Left lung (tissue), 14 donors: ENCODE measurements at places on chromosomes 1 and 21. TPM values are rescaled to one million over a fixed set of nuclear protein-coding genes. Genes with fewer than 3 reads are reported as not detected.

DNA sequence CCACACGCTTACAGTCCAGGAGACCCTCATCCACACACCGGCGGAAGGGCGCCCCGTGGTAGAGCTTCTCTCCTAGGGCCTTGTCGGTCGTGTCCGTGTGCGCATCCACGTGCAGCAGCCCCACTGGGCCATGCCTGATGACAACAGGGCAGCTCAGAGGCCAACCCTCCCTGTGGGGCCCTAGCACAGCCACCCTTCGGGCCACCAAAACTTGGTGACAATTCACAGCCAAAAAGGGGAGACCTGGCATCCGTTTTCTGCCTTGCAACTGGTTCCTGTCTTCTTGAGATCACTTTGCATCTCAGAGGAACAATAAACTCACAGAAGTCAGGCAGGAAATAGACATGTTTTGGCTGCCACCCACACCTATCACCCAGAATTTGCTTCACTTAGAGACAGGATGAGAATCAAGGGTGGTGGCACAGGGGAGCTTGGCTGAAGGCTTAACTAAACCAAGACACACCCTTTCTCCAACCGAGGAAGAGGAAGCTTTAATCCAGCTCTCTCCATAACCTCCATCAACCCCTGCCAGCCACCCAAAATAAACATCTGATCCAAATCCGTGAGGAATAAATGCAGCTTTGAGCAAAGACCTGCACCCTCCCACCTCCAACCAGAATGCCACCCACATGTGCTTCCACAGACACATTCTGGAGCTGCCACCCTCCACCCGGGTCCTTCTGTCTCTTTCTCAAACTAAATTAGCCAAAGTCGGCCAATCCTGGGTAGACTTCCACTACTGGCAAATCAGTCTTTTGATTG, 5.7 kb downstream of the AGMAT start:
- DNase-seq, result no peak

GRCh38 chr1:231959225-231959884, 332.8 kb downstream of the DISC1 start:
- no peak for DNase-seq

GRCh38 chr1:68120136-68120791, 69.8 kb upstream of the DIRAS3 start:
- peak; percentile 62 for DNase-seq

The ABCB10 gene
- 23.2 TPM for polyA plus RNA-seq

The AMY1B gene
- polyA plus RNA-seq, result 0.49 TPM

GRCh38 chr1:117685936-117686806, 80.3 kb downstream of the TENT5C start:
- no peak for DNase-seq

DNA sequence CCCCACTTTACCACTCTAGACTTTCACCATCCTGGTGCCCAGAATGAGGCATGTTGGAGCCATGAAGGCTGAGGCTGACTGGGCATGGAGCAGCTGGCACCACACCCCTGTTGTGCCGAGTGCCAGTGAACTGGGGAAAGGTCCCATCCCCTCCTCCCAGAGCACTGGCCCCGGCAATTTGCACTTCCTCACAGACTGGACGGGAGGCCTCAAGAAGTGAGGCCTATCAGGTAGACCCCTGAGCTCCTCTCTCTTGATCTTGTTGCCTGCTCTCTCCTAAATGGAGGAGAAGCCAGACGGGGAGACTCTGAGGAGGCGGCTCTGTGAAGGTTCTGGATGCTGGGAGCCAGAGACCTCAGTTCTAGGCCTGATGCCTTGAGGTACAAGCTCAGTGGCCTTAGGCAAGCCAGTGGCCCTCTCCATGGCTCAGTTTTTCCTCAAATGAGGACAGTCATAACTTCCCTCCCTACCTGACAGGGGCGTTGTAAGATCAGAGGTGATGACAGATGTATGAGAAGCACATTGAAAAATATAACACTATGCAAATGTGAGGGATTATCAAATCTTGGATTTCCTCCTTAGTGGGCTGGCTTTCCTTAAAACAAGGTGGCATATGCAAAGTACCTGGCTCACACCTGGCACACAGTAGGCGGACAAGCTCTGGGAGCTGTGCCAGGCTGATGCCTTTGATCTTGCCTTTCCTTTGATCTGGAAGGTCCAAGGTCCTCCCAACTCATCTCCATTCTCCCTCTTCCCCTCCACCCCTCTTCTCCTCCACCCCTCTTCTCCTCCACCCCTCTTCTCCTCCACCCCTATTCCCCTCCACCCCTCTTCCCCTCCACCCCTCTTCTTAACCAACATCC, 6.7 kb downstream of the GRHL3 start:
- DNase-seq, result no peak

The ARMH1 gene
- 6.3 TPM for polyA plus RNA-seq

GRCh38 chr1:161175771-161176453, 1.4 kb downstream of the B4GALT3 start:
- no peak for DNase-seq

The TSTD1 gene
- 38.9 TPM for polyA plus RNA-seq
